ENCODE measurements at places on chromosomes 4 and X. TPM values are rescaled to one million over a fixed set of nuclear protein-coding genes. Genes with fewer than 3 reads are reported as not detected.

Gene PWWP3B
- 0.01 TPM for total RNA-seq

Gene FAM9B
- not detected for total RNA-seq

Gene SLC9B2
- 7.3 TPM for total RNA-seq

Gene CT55
- not detected for total RNA-seq

Gene SMIM31
- 0.05 TPM for total RNA-seq

Gene DCAF16
- 6.1 TPM for total RNA-seq

Gene AREG
- 21.5 TPM for total RNA-seq

Gene DCAF4L1
- 0.09 TPM for total RNA-seq

Gene SPIN4
- 4.0 TPM for total RNA-seq

Gene TLL1
- 0.12 TPM for total RNA-seq

Gene SPARCL1
- not detected for total RNA-seq

Gene CD38
- total RNA-seq: 13.0 TPM

Gene DCLK2
- 8.0 TPM for total RNA-seq

Gene SLC25A4
- 15.6 TPM for total RNA-seq

Gene SPANXA1
- total RNA-seq: 0.24 TPM

Gene CCDC120
- total RNA-seq: 3.6 TPM

Gene FGFBP2
- 0.37 TPM for total RNA-seq

Gene PLAC8
- 1.2 TPM for total RNA-seq

Gene GJB1
- total RNA-seq: 0.09 TPM

Gene PARM1
- 0.51 TPM for total RNA-seq

Gene CDKL5
- 6.7 TPM for total RNA-seq

Gene HTATSF1
- total RNA-seq: 56.6 TPM

Gene MAGEA4
- not detected for total RNA-seq

Gene CDKL2
- total RNA-seq: 0.53 TPM

Gene MAGEB1
- total RNA-seq: not detected

Gene PDE6B
- not detected for total RNA-seq

Gene RHOXF2
- total RNA-seq: not detected

Gene CAPN6
- not detected for total RNA-seq

Gene HTR2C
- total RNA-seq: not detected

Gene ATP6AP2
- 135 TPM for total RNA-seq

Gene CFAP99
- total RNA-seq: 0.16 TPM

Gene FAT4
- total RNA-seq: 1.4 TPM

Gene NUP62CL
- 16.4 TPM for total RNA-seq

Gene HELT
- not detected for total RNA-seq

Gene FAM184B
- total RNA-seq: 0.01 TPM

Gene MID1
- 28.3 TPM for total RNA-seq

Gene FREM3
- total RNA-seq: not detected

Gene HTN1
- not detected for total RNA-seq

Gene RGN
- total RNA-seq: not detected

Gene PAGE1
- total RNA-seq: not detected

Gene INTS6L
- 0.16 TPM for total RNA-seq

Gene TCEAL5
- total RNA-seq: not detected

Measured in A549 treated with AZD2906 at 1 μM for 4 hours (cell line).